ENCODE measurements at places on chromosomes 6 and 20.
A peak's percentile ranks its signal among the peaks of the same experiment; 100 is the strongest.

GRCh38 chr20:34112600-34113101 lies 608 bp upstream of the EIF2S2 start:
- DNase-seq, result peak; percentile 45

GRCh38 chr20:15146948-15147347 lies 809.5 kb upstream of the FLRT3 start:
- DNase-seq, result no peak

- peak; percentile 79 for DNase-seq
Measured at GRCh38 chr20:49245921-49246740, 26.9 kb downstream of the DDX27 start.

DNA sequence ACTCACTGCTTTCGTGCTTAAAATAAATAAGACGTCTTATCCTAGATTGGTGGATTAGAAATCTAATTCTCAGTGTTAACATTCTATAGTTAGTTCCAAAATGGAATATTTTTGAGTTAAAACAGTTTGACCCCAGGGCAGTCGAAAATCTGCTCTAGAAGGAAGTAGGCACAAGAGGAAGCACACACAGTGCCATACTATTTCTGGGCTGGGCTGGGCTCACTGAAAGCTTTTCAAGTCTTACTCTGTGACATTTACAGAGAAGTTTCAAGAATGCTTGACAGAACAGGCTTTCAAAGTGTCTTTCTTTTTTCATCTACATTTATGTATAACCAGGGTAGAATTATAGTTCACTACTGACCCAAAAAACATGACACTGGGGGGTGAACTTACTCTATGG lies 209.8 kb downstream of the SOD2 start:
- DNase-seq, result no peak

DNA sequence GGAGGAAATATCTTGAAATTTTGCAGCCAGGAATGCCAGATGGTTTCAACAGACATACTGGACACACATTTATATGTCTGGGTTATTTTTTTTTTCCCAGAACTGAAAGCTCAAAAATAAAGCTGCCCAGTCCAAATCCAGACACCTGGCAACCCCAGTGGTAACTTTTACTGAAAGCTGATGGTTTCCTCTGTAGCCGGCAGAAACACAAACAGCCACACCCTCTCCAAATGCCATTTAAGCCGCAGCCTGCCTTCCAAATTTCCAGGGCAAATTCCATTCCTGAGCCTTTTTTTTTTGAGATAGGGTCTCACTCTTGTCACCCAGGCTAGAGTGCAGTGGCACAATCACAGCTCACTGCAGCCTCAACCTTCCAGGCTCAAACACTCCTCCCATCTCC lies 6.5 kb upstream of the PREX1 start:
- peak; percentile 27 for DNase-seq
